ENCODE measurements at places on chromosomes 4 and X.

- DNase-seq, result no peak
Observed at GRCh38 chr4:106367072-106367471, 1.5 kb downstream of the GIMD1 start.

DNA sequence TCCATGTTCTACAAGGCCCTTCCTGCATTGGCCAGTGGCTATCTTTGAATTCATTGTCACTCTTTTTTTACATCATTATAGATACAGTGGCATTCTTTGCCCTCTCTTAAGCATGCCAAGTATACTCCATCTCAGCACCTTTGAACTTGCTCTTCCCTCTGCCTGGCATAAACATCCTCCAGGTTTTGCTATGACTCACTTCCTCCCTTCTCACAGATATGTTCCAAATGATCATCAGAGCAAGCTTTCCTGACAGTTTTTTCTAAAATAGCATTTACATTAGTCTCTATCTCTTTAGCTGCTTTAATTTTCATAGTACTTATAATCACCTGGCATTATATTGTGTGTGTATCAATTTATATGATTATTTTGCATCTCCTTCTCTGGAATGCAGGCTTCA lies 553.3 kb upstream of the MAGEB2 start:
- DNase-seq, result no peak

GRCh38 chrX:118579417-118579816 lies 83.8 kb downstream of the DOCK11 start:
- DNase-seq, result no peak

DNA sequence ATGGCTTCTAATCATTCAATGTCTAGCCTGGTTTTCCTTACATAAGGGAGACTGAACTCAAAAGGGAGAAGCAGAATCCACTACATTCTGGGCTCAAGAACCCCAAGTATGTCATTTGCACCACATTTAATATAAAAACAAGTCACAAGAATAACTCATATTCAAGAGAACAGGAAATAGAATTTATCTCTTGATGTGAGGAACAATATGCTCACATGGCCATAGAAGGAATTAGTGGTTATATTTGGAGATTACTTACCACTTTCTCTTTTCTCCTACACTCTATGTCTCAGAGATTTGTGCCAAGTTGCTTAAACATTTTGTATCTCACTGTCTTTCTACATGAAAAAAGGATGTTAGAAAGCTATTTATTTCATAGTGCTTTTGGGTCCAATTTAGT lies 922.6 kb upstream of the PABPC4L start:
- DNase-seq, result no peak

DNA sequence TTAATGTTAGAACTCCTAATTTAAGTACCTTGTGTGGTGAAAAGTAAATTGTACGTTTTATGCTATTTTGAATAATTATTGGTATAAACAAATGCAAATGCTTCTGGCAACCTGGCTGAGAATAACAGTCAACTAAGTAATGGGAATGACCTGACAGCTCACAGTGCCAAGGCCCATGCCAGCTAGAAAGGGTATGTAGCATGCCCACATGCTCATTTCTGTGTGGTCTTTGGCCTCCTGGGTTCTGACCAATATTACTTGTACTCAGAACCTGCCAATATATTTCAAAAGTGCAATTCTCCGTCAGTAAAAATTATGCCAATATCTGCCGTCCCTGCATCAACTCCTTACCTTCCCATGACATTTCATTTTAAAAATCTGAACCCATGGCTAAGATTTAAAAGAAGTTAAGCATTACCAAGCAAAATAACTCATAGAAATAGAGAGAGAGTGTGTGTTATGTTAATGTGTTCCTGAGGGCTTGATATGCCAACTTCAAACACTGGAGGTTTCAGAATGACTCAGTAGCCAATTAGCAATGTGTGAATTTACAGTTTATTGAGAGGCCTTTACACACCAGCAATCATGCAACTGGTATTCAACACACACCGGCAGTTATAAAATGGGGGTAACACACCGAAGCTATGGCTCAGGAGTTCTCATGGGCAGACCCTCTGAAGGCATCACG lies 820.8 kb downstream of the FSTL5 start:
- no peak for DNase-seq

- no peak for DNase-seq
Observed at GRCh38 chrX:120740072-120740471, 110.2 kb upstream of the C1GALT1C1 start.

GRCh38 chr4:93031431-93032098 lies 727.8 kb downstream of the GRID2 start:
- DNase-seq, result no peak

- DNase-seq, result no peak
Observed at GRCh38 chrX:56974408-56974807, 20.9 kb downstream of the SPIN3 start.

GRCh38 chr4:175509320-175509719 lies 302.7 kb downstream of the GPM6A start:
- DNase-seq, result no peak

GRCh38 chr4:103498161-103499070 lies 221.4 kb downstream of the TACR3 start:
- DNase-seq, result no peak

- DNase-seq, result no peak
Observed at GRCh38 chr4:115357776-115358175, 244.4 kb upstream of the NDST4 start.

DNA sequence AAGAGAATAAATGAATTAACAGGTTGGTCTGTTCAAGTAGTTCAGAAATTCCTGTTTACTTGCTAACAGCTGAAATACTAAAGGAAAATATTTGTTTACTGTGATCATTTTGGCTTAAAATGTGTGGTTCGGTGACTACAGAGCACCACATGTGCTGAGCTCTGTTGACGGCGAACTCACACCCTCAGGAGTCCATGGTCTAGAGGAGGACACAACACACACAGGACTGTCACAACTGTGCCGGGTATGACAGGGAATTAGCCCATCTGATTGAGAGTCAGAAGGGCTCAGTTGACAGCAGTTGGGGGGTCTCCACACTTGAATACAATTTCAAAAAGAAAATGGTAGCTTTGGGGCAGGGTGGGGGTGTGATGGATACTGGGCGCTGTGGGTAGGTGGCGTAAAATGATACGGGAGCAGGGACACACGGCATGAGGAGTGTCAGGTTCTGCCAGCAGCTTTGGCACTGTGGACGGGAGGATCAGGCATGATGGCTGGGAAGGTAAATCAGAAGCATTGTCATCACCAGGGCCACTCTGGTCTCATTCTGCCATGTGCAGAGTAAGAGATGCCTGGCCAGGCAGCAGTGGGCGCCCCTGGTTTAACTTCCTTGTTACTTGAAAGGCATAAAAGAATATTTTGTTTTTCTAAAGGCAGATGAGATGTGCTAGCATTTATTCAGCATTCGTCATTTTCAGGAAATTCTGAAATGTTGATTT lies 33.3 kb downstream of the CLDN22 start:
- no peak for DNase-seq

GRCh38 chrX:118221270-118221669 lies 104.7 kb upstream of the KLHL13 start:
- DNase-seq, result no peak

DNA sequence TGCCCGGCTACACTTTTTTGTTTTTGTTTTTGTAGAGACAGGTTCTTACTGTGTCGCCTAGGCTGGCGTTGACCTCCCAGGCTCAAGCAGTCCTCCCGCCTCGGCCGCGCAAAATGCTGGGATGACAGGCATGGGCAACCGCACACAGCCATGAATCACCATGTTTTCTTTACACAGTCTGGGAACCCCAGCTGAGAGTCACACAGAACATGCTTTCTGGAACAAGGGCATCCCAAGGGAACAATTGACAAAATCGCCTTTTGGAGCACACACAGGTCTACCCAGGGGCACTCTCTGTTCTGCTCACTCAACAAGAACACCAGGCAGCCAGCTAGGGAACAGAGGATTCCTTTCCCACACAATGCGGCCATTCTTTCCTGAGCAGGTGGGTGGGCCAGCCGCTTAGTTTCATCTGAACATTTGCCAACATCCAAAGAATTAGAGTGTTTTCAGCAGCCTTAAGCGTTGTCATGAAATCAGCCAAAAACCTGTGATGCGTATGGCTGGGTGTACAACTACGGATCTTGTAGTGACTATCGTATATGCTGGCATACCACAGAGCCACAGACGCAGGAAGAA lies 15.7 kb downstream of the PRKX start:
- DNase-seq, result no peak

DNA sequence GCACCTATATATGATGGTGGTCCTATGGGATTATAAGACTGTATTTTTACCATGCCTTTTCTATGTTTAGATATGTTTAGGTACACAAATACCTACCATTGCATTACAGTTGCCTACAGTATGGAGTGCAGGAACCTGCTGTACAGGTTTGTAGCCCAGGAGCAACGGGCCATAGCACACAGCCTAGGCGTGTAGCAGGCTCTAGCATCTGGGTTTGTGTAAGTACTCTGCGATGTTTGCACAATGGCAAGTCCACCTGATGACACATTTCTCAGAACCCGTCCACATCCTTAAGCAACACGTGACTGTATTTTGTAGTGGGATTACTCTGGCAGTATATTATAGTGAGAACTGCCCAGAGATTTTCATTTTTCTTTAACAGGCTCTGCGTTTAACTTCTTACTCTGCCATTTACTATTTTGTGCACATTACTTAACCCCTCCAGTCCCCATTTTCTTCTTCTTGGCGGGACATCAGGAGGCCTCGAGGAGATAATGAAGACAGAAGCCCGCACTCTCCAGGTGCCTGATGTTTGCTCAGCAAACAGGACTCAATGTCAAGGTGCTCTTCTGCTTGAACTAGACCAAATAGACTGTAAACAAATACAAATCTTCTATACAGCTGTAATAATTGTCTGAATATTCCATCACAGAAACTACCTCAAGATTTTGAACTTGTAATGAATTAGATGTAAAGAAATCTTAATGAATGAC lies 102.0 kb upstream of the PDLIM3 start:
- no peak for DNase-seq

DNA sequence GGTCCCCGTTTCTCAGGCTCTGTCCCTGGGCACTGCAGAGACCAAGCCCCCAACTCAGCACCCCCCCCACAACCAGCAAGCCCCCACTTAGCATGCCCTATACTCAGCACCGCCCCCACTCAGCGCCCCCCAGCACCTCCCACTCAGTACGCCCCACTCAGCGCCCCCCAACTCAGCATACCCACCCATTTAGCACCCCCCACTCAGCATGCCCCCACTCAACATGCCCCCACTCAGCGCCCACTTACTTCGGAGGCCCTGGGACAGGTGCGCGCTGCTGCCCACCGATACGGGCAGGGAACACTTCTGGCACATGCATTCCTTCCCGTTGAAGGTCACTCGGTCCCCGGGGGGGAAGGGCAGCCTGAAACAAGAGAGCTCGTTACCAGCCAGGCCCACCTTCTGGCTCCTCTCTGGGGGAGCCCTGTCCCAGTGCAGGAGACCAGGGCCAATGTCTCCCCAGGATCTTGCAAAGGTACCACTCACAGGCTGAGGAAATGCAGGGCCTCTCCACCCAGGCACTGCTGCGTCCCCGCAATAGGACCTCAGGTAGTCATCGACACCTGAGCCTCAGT lies 70.6 kb downstream of the ABLIM2 start:
- DNase-seq, result no peak

- DNase-seq, result no peak
Observed at GRCh38 chr4:189050643-189051042, 890.0 kb upstream of the FRG1 start.

DNA sequence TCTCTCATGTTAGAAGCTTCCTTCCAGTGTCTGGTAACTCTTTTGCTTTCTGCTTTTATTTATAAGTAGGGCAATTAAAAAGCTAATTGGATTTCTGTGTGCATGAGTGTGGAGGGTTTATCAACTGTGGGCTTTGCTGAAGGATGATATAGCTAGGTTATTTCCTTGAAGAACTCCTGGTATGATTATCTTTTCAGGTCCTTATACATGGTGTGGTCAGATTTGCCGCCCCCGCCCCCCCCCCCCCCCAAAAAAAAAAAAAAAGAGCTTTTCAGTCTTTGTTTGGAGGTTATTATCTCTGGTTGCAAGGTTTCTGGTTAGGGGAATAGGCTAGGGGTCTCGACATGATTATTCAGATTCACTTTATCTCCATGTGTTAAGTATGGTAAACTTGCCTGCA lies 35.9 kb downstream of the MOB1B start:
- no peak for DNase-seq

- DNase-seq, result no peak
Observed at GRCh38 chr4:19259920-19260319, 991.8 kb upstream of the SLIT2 start.

DNA sequence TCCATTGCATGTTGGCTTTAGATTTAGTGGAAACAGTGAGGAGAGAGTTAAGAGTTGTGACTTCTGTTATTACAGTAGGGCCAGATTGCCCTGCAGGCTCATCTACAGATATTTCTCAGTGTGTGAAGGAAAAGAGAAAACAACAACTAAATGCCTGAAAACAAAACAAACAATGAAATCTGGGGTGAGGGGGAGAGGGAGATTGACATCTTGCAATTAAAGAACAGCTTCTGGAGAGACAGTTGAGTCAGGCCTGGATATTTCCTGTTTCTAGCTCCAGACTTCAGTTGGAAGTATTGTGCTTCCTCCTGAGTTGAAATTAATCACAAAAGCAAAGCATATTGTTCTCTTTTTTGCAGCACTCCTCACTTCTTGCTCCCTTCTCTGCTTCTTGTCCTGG lies 108.3 kb upstream of the SCML1 start:
- DNase-seq, result no peak

DNA sequence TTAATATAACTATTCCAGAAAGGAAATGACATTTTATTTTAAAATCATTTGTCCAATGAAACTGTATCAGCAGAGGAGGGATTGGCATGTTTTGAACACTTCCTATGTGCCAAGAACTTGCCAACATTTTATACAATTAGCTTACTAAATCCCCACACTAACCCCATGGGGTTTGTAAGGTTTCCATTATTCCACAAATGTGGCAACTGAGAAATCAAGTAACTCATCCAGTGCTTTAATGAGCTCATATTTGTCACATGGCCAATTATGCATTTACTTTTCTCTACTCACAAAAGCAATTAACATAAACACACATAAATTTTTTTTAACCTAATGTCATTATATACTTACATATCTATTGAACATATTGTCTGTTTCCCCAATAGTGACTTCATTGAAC lies 37.3 kb downstream of the MANBA start:
- no peak for DNase-seq

GRCh38 chr4:155772459-155773195 lies 13.8 kb downstream of the GUCY1B1 start:
- no peak for DNase-seq

- DNase-seq, result no peak
Observed at GRCh38 chr4:134345244-134345643, 143.7 kb upstream of the PABPC4L start.

GRCh38 chr4:152164561-152164960 lies 371.3 kb downstream of the FBXW7 start:
- DNase-seq, result no peak

GRCh38 chr4:184200296-184200695 lies 17.4 kb downstream of the ENPP6 start:
- DNase-seq, result no peak

DNA sequence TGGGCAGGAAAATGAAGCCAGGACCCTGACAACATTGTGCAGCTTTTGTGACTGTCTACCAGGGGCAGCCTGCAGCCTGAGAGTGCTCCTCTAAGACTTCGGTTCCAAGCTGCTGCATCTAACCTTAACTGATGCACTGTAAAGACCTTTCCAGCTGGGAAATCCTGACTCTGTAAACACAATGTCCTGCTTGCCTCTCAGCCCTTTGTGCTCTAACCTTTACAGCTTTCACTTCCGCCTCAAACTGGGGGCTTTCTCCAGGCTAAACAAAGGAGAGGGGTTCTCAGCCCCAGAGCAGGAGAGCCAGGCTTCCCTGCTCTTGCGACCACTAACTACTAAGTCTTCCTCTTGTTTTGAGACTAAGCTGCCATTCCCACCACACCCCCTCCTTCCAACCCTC lies 19.3 kb upstream of the RASL11B start:
- DNase-seq, result no peak

- no peak for DNase-seq
Observed at GRCh38 chrX:148416931-148417330, 83.5 kb upstream of the AFF2 start.
